EL (cell line): ENCODE measurements at places on chromosomes 3 and 15.

GRCh38 chr3:3772920-3773319 is 26.3 kb upstream of the LRRN1 start:
- no peak for DNase-seq

- DNase-seq: peak; percentile 26
These were observed 654.9 kb upstream of the TBL1XR1 start for GRCh38 chr3:177852001-177852807.

GRCh38 chr15:61050844-61051568 is 178.1 kb downstream of the RORA start:
- DNase-seq: no peak

DNA sequence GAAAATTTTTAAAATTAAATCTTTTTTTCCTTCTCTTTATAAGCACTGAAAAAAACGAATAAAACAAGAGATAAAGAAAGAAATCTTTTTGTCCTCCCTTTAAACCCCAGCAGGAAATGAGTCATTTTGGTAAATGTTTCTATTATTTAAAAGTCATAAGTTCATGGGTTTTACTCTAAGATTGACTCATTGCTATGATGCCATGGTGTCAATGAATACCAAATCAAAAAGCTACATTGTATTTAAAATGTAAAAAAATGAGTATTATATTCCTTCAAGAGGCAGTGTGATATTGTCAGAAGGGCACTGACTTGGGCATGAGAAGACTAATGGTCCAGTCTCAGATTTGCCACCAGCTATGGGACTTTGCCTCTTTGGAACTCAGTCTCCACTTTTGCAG is 303.4 kb upstream of the DNAJC19 start:
- DNase-seq: no peak

DNA sequence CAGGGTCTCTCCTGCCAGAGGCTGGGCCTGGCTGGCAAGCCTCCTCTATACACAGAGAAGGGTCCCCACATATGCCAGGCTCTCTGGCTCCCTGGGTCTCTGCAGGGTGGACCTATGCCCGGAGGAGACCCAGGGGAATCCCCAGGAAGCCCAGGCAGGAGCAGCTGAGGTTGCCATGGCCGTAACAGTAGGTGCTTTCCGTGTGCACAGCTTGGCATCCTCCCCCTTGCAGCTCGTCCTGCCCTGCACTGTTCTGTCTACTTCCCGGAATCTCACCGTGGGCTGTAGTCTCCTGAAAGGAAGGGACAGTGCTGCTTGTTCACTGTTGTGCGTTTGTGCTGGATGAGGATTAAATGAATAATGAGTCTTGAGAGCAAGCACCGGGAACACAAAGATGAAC is 47.8 kb downstream of the DAPK2 start:
- DNase-seq: no peak

DNA sequence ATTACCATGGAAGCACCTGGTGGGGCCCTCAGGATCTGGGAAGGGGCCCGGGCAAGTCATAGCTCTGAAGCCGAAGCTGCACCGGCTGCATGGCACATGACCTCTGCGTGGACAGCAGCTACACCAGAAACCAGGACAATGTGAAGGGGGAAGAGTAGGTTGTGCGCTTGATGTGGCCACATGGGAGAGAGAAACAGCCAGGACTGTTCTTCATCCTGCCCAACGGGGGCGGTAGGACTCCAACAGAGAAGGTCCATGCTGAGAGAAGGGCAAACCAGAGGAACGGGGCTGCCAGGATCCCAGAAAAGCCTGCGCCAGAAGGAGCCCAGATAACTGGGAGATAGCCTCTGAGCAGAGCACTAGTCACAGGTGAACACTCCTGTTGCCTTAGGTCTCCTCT is 54.9 kb upstream of the PRR20G start:
- DNase-seq: no peak

- DNase-seq: no peak
These were observed 100.1 kb downstream of the RPL39L start for GRCh38 chr3:187039100-187039722.

GRCh38 chr3:33064929-33065328 is 32.0 kb downstream of the GLB1 start:
- no peak for DNase-seq

DNA sequence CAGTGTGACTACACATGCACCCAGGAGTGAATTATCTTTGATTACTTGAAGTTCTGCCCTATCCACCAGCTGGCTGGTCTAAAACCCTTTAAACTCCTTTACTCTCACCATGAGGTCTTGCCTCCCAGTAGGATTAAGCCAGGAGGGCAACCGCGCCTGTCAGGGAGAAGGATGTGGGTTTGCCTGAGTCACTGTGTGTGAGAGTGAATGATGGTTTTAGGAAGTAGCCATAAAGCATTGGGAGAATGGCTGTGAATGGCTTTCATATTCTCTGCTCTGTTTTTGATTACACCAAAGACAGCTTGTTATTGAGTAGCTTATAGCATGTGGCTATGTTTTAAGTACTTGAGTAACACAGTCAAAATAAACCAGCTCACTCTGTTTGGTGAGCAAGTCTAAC is 637.7 kb upstream of the TBL1XR1 start:
- peak; percentile 98 for DNase-seq

- no peak for DNase-seq
These were observed 485.2 kb upstream of the ROBO2 start for GRCh38 chr3:76554707-76555106.

DNA sequence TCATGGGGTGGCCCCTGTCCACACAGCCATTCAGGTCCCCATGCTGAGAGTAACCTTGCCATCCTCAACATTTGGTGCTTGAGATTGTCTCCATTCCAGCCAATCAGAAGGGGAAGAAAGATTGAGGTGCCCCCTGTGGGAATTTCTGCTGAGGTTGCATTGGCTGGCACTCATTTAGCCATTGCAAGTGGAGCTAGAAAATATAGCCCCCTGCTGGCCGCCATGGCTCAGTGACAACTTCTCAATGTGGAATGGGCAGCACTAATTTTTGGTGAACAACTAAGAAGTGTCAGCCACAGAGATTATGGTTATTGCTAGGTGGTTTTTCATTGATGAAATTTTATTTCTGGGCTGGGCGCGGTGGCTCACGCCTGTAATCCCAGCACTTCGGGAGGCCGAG is 22.0 kb downstream of the COL6A6 start:
- peak; percentile 38 for DNase-seq

DNA sequence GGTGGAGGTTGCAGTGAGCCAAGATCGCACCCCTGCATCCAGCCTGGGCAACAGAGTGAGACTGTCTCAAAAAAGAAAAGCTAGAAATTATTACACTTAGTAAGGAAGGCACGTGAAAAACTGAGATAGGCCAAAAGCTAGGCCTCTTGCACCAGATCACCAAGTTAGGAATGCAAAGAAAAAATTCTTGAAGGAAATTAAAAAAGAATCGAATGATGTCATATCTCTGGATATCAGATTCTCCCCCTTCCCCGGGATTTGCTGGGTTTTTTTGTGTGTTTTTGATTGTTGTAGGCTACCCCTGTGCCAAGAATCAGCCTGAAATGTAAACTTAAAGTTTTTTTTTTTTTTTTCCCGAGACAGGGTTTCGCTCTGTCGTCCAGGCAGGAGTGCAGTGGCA is 17.4 kb downstream of the PTPN23 start:
- no peak for DNase-seq

DNA sequence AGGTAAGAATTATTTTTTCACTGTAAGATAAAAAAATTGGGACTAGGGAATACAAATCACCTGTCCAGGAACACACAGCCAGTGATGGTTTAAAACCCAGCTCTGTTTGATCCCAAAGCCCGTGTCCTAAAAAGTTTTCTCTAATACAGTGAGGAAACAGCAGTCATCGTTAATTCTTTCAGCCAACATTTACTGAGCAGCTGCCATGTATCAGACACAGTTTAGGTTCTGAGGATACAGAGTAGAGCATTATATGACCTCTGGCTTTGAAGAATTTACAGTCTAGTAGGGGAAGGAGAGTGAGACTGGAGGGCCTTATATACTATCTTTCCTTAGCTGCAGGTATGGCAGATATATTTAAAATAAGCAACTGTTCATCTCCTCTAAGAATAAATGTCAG is 82.7 kb downstream of the KCNMB2 start:
- no peak for DNase-seq

GRCh38 chr3:4077950-4078349 is 225.2 kb upstream of the SETMAR start:
- no peak for DNase-seq

DNA sequence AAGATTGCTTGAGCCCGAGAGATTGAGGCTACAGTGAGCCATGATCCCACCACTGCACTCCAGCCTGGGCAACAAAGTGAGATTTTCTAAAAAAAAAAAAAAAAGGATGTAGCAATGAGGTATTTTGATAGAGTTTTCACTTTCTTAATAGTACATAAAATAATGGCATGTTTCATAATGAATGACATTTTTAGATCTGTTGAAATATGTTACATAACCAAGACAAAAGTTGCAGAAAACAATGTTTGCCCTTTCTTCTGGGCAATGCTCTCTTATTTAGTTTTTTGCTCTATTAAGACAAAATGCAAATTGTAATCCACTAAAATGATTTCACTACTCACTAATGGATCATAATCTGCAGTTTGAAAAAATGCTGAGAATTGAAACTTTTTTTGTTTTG is 4.4 kb upstream of the MAPK6 start:
- DNase-seq: no peak

GRCh38 chr3:112355307-112355687 is 22.3 kb downstream of the CD200 start:
- no peak for DNase-seq

DNA sequence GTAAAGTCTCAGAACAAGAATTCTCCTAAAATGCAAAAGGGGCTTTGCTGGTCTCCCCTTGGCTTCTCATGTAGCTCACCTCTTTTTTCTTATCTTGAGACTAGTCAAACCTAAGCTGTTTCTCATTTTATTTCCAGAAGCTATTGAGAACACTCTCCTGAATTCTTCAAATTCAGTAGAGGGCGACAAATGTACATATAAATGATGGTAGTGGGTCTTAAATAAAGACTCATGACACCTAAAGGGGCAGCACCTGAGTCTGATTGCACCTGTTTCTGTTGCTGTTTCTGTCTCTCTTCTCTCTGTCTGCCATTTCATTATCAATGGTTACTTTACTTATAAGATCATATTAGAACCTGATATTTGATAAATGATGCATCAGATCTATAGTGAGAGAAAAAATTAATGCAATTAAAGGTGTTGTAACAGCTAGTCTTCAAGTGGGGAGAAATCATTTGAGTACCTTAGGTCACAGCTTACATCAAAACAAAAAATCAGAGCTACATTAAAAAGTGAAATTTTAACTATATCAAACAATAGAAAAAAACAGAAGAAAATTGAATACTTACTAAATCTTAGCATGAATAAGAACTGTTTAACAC is 7.0 kb downstream of the ADIPOQ start:
- peak; percentile 13 for DNase-seq

DNA sequence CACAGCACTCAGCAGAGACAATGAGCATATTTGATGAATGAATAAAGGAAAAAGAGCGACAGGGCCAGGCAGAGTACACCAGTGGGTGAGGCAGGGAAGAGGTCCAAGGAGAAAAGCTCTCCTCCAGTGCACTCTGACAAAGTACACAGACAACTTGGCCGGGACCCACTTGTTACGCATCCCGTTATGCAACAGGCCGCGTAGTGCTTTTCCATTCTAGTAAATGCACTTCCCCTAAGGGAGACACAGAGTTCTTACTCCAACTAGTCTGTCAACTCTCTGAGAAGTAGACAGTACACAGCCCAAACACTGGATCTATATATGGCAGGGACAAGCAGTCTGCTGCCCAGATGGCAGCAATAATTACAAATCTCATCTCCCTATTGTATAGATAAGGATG is 18.5 kb downstream of the LARP6 start:
- no peak for DNase-seq

- no peak for DNase-seq
These were observed 411.8 kb downstream of the TBC1D5 start for GRCh38 chr3:17330660-17331059.

- DNase-seq: no peak
These were observed 419.1 kb upstream of the CDIN1 start for GRCh38 chr15:36160351-36160750.

DNA sequence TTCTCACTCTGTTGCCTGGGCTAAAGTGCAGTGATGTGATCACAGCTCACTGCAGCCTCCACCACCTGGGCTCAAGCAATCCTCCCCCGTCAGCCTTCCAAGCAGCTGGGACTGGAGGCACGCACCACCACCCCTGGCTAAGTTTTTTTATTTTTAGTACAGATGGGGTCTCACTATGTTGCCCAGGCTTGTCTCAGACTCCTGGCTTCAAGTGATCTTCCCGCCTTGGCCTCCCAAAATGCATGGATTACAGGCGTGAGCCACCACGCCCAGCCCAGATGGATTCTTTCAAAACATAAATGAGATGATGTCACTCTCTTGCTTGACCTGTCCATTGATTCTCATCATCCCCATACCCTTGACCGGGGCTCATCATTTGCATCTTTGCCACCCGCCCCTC is 72.6 kb upstream of the SLC6A6 start:
- DNase-seq: no peak

DNA sequence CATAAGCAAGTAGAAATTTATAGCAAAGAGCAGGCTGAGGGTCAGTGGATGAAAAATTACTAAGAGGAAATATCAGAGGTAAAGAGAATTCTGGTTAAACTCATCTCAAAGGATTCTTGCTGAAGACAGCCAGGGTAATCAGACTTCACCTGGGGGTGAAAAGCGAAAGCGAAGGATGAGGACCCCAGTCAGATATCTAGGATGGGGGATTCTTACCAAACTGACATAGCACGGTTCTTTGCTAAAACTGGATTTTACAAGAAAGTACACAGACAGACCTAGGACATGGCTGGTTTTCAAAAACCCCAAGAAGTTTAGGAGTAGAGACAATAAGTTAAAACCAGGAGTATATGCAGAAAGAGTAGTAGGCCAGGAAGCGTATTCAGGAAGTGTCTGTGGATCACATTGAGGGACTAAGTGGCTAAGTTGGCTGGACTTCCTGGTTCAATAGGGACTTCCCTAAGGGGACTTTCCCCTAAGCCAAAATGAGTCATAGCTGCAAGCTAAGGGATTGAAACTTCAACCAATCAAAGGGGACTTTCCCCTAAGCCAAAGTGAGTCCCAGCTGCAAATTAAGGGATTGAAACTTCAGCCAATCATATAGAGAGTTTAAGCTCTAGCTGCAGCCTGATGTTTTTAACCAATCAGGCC is 2.4 kb upstream of the CFAP91 start:
- peak; percentile 55 for DNase-seq

- DNase-seq: peak; percentile 68
These were observed 21.3 kb upstream of the DAPK2 start for GRCh38 chr15:64067564-64068030.

DNA sequence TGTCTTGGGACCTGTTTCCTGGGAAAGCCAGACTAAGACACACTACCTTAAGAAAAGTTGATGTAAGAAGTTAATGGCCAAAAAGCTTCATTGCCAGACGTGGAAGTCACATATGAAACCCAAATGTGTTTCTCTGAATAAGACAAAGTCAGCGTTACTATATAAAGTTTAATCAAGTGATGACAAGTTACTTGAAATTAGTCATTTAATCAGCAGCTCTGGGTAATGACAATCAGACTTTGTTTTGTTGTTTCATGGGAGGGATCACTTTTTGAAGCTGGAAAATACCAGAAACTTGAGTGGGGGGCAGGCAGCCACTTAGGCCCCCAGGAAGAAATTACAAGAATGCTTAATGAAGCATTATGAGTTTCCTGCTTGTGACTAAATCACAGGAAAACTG is 218.6 kb downstream of the PTPRG start:
- DNase-seq: no peak

- DNase-seq: no peak
These were observed 27.9 kb downstream of the FRG2C start for GRCh38 chr3:75692061-75692460.

- no peak for DNase-seq
These were observed 12.0 kb upstream of the XXYLT1 start for GRCh38 chr3:195282961-195283360.
